Subcutaneous preadipocyte (primary cell): ENCODE measurements at places on chromosomes 3 and 15. TPM values are rescaled to one million over a fixed set of nuclear protein-coding genes. Genes with fewer than 3 reads are reported as not detected.

CCDC39 gene
- total RNA-seq, result under 0.01 TPM in 1 of 2 replicates, not detected in the other

POLR2H gene
- total RNA-seq, result 60.4 and 80.8 TPM in 2 replicates

TJP1 gene
- total RNA-seq, result 37.1 and 67.6 TPM in 2 replicates

KIF23 gene
- 27.9 and 40.5 TPM in 2 replicates for total RNA-seq

IGSF10 gene
- under 0.01 TPM in 2 replicates for total RNA-seq

SYNM gene
- 1.1 and 2.2 TPM in 2 replicates for total RNA-seq

THSD4 gene
- 5.9 and 38.5 TPM in 2 replicates for total RNA-seq

RAD51 gene
- 4.0 and 4.5 TPM in 2 replicates for total RNA-seq

PRSS50 gene
- not detected in 2 replicates for total RNA-seq

PLA2G4D gene
- total RNA-seq, result not detected in 2 replicates

FOXB1 gene
- total RNA-seq, result not detected in 2 replicates

AGBL1 gene
- total RNA-seq, result not detected in 2 replicates

PATL2 gene
- 0.98 and 1.1 TPM in 2 replicates for total RNA-seq

KCNMB3 gene
- total RNA-seq, result 1.8 TPM in 2 replicates

RSL24D1 gene
- total RNA-seq, result 71.7 and 94.1 TPM in 2 replicates

HMG20A gene
- 26.8 and 31.6 TPM in 2 replicates for total RNA-seq

THPO gene
- total RNA-seq, result under 0.01 and 0.37 TPM in 2 replicates

LRRC34 gene
- total RNA-seq, result 4.4 and 9.8 TPM in 2 replicates

ZNF860 gene
- total RNA-seq, result under 0.01 and 0.59 TPM in 2 replicates

SRPRB gene
- 66.1 and 80.9 TPM in 2 replicates for total RNA-seq

GALNT15 gene
- 83.7 and 158 TPM in 2 replicates for total RNA-seq

RAB6B gene
- total RNA-seq, result 0.20 and 0.37 TPM in 2 replicates

SPINK8 gene
- not detected in 2 replicates for total RNA-seq

SEMA5B gene
- not detected in 2 replicates for total RNA-seq

DPPA4 gene
- not detected in 2 replicates for total RNA-seq

CP gene
- 0.20 and 0.73 TPM in 2 replicates for total RNA-seq

SLC9A9 gene
- total RNA-seq, result 6.8 and 13.6 TPM in 2 replicates

UCN2 gene
- 0.20 TPM in 1 of 2 replicates, not detected in the other for total RNA-seq

GPD1L gene
- total RNA-seq, result 9.6 and 12.9 TPM in 2 replicates

GOLGA6L7 gene
- total RNA-seq, result not detected in 2 replicates
